ENCODE measurements at places on chromosomes 2 and 18.

- no peak for DNase-seq
Measured at GRCh38 chr18:32469691-32470459, 807 bp downstream of the GAREM1 start.

DNA sequence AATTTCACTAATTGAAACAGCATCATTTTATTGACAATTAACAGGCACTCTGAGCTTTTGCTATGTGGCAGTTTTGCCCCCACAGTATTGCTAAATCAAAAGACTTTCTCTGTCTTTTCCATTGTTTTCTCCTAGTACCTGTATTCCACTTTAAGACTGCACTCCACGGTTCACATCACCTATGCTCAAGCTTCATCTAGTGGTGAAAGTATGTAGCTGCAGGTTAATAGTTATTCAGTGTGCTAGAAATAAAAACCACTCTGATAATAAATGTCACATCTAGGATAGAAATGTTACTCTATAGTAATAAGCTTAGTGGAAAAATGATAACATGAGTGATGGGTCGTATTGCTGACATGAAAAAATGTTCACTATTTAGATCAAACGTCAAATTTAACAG, 24.6 kb downstream of the ARL6IP6 start:
- DNase-seq, result no peak

DNA sequence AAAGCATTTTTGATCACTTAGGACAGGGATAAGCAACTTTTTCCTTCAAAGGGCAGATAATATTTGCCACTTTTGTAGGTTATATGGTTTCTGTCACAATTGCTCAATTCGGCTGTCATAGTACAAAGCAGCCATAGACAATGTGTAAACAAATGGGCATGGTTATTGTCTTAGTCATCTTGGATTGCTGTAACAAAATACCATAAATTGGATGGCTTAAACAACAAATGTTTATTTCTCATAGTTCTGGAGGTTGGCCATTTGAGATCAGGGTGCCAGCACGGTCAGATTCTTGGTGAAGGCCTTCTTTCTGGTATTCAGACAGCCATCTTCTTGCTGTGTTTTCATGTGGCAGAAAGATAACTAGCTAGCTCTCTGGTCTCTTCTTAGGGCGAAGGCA, 91.2 kb downstream of the TAF4B start:
- DNase-seq, result no peak

DNA sequence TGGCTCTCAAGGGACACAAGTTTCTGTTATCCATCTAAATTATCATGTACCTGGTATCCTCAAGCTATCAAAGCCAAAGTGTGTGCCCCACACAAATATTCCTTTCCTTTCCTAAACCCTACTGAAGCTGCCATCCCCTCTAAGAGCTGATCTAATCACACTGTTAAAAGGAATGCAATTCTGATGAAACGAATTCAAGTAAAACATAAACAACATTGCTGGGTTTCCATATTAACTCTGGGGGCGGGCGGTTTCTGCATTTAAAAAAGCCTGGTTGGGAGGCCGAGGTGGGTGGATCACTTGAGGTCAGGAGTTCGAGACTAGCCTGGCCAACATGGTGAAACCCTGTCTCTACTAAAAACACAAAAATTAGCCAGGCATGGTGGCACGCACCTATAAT, 41.9 kb upstream of the PCBP1 start:
- no peak for DNase-seq

GRCh38 chr2:234092344-234092743, 41.8 kb downstream of the SPP2 start:
- DNase-seq, result no peak

Measured in AG04450 (cell line).